ENCODE measurements at places on chromosomes 12 and 14.

GRCh38 chr14:24938593-24938992 is 111.4 kb downstream of the STXBP6 start:
- no peak for DNase-seq

DNA sequence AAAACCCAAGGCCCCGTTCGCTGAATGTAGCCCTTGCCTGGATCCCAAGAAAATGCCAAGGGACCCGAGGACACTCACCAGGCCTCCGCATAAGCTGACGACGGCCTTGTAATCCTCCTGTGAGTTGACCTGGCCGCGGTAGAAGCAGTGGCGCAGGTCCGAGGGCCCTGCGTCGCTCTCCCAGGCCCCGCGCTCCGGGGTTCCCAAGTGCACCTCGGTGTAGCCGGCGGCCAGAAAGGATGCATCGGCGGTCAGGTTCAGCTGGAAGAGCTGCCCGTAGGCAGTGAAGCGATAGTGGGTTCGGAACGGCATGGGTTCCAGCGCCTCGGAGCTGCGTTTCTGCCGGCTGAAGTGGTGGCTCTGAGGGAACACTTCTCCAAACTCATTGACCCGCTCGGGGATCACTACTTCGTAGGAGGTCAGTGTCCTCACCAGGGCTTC is 1.2 kb downstream of the ADAMTS20 start:
- DNase-seq = no peak

- no peak for DNase-seq
Observed at GRCh38 chr14:54629183-54629582, 62.3 kb downstream of the SAMD4A start.

DNA sequence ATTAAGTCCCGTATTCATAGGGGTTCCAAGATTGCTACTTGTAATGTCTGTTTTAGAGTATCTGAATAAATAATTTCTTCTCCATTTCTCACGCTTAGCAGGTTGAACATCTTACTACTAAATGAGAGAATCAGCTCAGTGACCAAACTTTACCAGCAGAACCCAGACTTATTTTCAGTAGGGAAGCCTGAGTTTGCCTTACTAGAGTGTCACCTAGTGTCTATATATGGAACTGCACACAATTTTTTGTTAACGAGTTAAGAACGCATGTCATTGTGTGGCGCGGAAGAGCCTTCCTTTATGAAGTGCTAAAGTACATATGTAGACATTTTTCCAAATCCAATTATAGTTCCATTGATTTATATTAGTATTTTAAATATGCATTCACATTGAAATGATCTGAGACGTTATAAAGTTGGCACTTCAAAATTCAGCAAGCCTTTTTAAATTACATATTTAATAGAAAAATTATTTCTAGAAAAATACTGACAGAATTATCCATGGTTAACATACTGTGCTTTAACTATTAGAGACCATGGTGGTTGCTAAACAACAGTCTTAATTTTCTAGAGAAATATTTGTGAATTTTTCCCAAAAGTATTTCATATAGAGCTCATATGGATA is 88.3 kb downstream of the RPS29 start:
- DNase-seq = no peak

DNA sequence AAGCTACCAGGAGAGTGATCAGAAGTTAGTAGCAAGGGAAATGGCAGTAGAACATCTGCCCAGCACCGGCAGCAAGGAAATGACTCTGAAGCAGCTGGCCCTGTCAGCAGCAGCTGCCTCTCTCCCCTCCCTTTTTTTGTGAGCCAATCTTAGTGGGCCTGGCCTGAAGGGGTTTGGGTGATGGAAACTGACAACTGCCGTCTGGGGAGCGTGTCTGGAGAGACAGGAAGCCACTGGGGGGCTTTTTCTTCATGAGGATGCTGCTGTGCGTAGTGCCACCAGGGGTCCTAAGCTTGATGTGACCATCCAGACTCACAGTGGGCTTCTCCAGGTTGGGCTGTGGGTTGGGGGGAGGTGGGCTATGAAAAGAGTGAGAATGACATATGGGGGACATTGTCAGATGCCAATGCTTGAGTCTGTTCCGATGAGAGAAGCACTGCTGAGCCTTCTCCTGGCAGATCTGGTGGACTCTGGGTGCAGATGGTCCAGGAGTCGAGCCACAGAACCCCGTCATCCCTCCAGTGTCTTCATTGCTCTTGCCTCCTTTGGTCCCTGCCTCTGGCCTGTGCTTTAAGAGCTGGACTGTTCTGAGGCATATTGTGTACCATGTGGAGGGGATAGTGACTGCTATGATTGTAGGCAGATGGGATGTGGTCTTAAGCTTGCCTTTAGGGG is 87.6 kb upstream of the HIF1A start:
- no peak for DNase-seq

DNA sequence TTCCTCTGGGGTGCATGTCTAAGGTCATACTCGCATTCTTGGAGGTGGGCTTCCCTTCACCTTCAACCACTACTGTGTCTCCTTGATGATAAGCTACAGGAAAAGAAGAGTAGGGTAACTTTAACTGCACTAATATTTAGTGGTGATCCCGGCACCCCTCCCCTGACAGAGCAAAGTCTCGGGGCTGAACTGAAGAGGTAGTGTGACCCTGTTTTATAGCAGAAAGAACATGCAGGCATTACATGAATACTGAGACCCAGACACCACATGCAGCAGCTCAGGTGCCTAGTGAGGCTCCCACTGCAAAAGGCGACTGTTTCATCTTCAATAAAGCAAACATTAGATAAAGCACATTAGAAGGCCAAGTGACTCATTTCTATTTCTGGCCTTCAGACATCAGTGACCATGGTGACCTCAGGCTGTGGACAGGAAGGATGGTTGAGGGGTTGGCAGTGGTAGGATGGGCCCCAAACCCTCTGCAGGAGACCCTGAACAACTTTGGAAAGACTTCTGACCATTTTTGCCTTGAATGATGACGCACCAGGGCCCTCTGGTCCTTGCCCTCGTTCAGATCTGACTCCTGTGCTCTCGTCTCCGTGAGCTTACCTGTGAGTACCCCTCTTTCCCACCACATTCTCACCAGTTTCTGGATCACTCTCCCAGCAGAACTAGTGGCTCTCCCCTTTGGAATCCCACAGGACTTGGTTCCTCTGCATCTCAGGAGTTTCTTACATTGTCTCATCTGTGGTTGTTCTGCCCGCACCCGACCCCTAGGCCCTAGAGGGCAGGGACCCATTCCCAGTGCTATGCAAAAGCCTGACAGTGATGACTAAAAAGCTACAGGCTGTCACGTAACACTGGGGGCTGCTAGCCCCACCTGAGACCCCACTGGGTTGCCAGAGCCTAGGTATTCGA is 23.8 kb upstream of the JPH4 start:
- no peak for DNase-seq

GRCh38 chr14:83253870-83254269 is 1720.2 kb upstream of the SEL1L start:
- no peak for DNase-seq

DNA sequence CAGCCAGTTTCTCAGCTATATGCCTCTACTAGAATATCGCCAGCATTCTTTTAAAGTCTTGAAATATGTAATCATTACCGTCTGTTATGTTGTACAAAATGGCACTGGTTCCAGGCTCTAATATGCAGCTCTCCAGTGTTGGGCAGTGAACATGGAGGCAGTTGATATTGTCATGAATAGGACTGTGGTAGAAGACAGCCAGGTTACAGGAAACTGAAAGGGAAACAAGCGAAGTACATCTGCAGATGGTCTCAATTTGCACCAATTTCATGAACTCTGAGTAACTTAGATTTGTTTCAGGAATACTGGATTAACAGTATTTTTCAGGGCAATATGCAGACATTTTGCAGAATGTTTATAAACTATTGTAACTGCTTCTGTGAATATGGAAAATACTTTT is 13.4 kb upstream of the KLHL42 start:
- no peak for DNase-seq

DNA sequence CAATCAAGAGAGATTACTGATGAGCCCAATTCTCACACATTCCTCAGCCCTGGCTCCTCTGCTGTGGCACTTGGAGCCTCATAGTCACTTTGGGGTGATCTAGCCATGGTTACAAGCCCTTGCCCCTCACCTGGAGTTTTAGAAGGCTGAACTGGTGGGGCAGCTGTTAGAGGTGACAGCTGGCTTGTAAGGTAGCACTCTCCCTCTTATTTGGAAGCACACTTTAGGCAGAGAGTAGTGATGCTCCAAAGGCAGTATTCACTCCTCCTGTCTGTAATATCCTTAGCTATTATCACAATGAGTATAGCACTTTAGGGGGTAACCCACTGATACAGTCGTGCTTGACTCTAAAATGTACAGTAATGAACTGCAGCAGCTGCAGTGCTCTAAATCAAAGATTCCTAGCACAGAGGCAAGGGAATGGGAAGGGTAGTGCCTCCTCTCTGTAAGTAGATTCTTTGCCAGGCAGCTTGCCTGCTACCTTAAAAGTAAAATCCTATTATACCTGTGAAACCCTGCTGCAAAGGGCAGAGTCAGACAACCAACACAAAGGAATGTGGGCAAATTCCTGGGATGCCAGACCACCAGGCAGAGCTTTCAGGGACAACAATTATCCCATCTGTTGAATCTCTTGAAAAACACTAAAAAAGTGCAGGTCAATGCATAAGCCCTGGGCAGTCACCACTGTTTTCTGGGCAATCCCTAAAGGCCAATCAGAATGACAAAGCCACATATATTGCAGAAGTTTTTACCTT is 336.3 kb downstream of the NOVA1 start:
- no peak for DNase-seq

- no peak for DNase-seq
Observed at GRCh38 chr12:100303831-100304230, 36.9 kb downstream of the SCYL2 start.

GRCh38 chr14:60204104-60204842 is 39.1 kb upstream of the DHRS7 start:
- no peak for DNase-seq

DNA sequence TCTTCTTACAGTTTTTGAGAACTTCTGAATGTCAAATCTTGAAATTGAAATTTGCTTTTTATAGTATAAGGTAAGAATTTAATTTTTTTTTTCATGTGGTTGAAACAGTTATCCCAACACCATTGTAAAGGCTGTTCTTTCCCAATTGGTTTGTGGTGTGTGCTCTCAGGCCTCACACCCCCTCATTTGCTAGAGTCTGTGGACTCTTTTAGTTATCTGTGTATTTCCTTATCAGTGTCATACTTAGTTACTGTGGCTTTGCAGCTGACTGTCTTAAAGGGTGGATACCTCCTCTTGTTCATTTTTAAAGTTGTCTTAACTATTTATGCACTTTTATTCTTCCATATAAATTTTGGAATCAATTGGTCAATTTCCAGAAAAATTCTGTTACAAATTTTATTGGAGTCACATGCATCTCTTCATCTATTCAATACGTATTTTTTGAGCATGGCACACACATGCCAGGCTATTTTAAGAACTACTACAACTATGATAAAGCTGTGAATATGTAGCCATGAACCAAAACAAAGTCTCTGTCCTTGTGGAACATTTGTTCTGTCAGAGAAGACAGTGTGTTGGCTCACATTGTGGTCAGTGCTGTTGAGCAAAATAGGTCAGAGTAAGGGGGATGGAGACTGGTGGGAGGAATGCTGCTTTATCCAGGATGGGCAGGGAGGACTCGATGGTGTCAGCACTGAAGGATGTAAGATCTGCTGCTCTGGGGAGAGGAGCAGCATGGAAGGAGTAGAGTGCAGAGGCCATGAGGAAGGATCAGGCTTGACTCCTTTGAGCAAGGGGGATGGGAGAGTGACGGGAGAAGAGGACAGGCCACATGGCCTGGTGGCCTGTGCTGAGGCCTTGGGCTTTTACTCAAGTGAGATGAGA is 24.1 kb downstream of the FGF23 start:
- no peak for DNase-seq

- no peak for DNase-seq
Observed at GRCh38 chr12:81297601-81298000, 219.7 kb downstream of the ACSS3 start.

GRCh38 chr12:103975368-103975767 is 9.7 kb downstream of the TDG start:
- DNase-seq = no peak

GRCh38 chr12:65278576-65279368 is at the start of gene MSRB3:
MSRB3 (plus strand) TSS chr12:65278683; CDS start chr12:65308580, 29,897 bp downstream.
- no peak for DNase-seq

GRCh38 chr14:76773956-76774820 is 12.9 kb downstream of the VASH1 start:
- no peak for DNase-seq

GRCh38 chr12:95396849-95397468 is 77.0 kb upstream of the METAP2 start:
- no peak for DNase-seq

DNA sequence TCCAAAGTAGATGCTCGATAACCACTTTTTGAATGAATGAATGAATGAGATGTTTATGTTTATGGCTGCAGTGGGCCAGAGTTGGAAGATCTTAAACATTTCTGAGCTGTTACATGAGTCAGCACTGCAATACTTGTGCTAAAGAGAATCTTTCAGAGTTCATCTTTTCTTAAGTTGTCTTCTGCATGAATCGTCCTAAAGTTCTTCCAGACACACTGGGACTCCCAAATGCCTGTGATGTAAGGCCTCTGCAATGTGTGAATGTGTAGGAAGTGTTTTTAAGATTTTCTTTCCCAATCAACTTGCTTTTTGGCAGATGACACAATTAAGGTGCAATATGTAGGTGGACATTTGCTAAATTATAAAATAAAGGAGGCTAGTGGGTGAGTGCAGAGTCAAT is 50.3 kb upstream of the TRIM9 start:
- DNase-seq = no peak

GRCh38 chr12:51265024-51265423 is 5.2 kb downstream of the SMAGP start:
- no peak for DNase-seq

GRCh38 chr12:92459850-92460249 is 242.9 kb upstream of the PLEKHG7 start:
- DNase-seq = no peak

Data from stimulated activated CD4-positive, alpha-beta T cell treated with anti-CD3 and anti-CD28 coated beads, Interleukin-4, amount 100 ng/mL, for 48 hours (primary cell).